ENCODE measurements at places on chromosomes 5 and 9.

- ATAC-seq, result no peak
Observed at GRCh38 chr5:149172261-149172660, 31.0 kb downstream of the ABLIM3 start.

GRCh38 chr5:113378514-113378913 lies 56.3 kb downstream of the TSSK1B start:
- ATAC-seq, result peak; percentile 52

DNA sequence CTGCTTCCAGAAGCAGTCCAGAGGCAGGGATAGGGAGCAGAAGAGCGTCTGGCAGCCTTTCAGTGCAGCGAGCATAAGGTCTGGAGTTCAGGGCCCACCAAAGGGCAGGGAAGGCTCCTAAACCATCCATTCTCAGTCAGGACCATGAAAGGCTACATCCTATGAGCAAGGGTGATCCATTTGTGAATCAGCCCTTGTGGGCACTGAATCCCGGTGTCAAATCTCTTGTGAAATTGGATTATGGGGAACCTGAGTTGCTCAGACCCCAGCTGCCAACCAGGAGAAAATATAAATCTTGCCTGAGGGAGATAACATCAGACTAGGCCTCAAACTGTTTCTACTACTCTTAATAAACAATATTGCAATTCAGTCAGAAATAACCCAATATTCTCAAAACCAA lies 204.4 kb downstream of the SYK start:
- no peak for ATAC-seq

DNA sequence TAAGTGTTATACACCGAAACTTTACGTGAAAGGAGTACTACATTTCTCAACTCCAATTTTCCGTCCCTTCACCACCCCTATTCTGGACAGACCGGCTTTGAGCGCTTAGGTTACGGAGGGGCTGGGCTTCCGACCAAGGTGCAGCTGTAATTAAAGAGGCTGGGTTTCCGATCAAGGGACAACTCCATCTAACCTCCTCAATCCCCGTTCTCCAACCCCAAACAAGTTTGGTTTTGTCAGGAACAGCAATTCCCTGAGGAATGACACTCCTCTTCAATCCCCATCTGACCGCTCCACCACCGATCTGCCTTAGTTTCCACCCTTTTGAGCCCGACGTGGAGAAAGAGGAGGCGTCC lies 577 bp downstream of the TUT7 start:
- ATAC-seq, result no peak

- no peak for ATAC-seq
Observed at GRCh38 chr5:173278172-173278571, 43.2 kb upstream of the NKX2-5 start.

GRCh38 chr5:91307048-91307447 lies 76.1 kb downstream of the ARRDC3 start:
- ATAC-seq, result no peak

GRCh38 chr5:177598477-177598876 lies 1.5 kb upstream of the B4GALT7 start:
- no peak for ATAC-seq

DNA sequence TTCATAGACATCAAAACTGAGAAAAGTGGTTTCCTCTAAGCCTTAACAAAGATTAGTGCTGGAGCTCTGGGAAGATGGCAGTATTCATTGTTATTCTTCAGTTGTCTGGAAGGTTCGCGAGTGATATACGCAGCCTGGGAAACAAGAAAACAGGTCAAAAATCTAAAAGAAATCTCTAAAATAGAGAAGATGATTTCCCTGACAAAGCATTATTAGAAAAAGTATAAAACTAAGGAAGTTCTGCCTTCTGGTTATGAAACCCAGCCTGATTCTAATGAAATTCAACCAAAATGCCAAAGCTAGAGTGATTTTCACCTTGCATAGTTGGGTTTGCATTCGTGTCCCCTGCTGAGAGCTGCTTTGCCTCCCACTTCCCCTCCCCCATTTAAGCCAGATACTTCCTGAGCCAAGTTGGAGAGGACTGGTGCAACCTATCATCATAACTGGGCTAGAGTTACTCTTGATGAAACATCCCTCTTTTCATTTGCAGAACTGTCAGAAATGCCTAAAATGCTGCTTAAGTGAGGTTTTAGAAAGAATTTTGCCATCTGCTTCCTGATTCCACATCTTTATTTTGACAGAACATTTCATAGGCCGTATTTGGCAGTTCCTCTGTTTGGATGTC lies 48.4 kb downstream of the NDFIP1 start:
- ATAC-seq, result no peak

DNA sequence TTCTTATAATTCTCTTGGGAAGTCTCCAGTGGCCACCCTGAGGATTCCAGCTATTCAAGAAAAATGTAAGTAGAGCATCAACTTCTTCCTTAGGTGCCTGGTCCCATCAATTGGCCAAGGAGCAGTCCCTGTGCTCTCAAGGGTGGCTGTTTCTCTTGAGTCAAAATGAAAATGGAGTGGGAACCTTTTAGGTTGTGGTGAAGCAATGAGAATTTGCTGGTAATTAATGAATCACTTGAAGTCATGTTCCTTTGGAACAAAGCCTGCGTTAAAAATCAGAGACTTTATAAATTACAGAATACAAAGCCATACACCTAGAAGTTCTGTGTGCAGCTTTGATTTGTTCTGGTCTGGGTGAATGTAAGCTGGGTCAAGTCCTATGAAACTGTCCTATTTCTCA lies 48.9 kb downstream of the IL31RA start:
- ATAC-seq, result no peak

- ATAC-seq, result no peak
Observed at GRCh38 chr9:131997779-131998178, 81.9 kb downstream of the MED27 start.

GRCh38 chr9:69573651-69574050 lies 98.5 kb downstream of the APBA1 start:
- no peak for ATAC-seq

DNA sequence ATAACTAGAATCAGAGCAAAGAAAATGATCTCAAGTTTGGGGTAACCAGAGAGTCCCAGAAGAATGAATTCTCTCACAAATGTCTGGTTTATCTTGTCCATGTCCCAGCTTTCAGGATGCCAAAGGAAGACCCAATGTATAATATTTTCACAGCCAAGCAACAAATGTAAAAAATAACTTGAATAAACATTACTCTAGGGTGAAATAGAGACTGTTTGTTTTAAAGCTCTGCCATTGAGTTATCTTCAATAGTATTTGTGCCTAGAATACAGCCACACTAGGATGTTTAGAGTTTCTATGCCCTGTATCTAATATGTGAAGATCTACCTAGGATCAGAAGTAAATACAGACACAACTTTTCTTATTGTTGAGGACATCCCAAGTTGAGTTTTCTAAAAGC lies at the start of gene OR13C4:
TSS of gene OR13C4 (minus strand) at position 101 of the 400 bp plus-strand sequence. CDS start at position 101, 0 bp downstream.
- ATAC-seq, result no peak

- peak; percentile 40 for ATAC-seq
Observed at GRCh38 chr5:75091597-75091996, 39.2 kb upstream of the GCNT4 start.

DNA sequence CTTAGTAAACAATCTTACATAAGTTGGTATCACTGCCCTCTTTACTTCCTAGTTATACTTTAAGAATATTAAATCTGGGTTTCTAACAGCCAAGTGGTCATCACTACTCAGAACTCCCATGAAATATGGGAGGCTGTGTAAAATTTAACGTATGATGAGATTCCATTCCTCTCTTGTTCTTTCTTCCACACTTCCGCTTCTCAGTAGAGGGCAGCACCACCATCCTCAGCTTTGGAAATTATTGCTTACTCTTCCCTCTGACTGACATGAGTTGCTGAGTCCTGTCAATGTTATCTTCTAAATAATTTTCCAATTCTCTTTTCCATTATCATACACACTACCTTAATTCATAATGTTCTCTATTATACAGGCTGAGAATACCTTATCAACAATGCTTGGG lies 194.0 kb downstream of the RFX3 start:
- no peak for ATAC-seq

- ATAC-seq, result no peak
Observed at GRCh38 chr5:156534085-156534484, 207.1 kb downstream of the SGCD start.

DNA sequence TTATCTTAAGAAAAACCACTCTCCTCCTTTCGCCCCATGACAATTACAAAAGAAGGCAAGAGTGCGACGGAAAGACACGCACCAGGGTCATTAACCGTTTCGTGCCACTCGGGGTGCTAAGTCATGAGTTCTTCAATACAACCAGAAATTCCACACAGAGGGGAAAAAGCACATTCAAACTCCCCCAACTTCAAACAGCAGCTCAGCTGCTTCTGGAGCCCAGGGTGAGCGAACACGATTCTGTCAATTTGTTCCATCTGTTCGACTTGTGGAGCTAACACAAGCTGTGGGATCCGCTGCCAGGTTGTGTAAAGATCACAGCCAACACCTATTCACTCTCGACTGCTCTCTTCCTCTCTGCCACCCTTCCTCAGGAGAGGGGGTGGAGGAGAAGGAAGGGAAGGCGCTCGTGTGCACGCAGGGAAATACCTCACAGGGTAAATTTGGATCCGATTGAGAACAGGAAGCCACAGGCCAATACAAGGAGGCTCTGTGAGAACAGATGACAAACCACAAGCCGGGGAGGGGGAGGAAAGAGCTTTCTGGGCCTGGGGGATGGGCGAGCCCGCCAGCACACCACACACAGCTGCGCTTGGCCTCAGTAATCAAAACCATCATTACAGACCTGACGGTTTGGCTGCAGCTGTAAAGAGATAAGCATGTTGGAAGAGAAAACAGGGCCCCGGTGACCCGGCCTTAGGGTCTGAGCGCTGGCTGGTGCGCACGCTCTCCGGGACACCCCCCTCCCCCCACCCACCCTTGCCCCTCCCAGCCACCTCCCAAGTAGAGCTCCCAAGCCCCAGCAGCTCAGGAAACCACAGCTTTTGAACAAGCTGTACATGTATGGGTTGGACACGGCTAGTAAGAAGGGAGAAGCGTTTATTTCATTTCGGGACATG lies 54.3 kb downstream of the PTCH1 start:
- ATAC-seq, result peak; percentile 87

DNA sequence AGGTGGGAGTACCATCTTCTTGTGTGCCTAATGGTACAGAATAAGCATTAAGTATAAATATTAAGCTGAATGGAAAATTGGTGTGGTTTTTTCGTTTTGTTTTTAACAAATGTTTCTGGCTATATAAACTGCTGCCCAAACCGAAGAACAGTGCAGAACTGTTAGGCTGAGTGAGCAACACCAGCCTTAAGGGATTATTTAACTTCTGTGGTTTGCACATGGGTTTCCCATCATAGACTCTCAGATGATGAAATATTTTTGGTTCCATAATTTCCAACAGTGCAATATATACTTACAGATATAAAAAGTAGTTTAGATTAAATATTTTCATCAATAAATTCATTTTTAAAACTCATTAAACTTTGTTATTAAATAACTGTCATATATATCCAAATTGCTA lies 16.4 kb downstream of the C5orf63 start:
- ATAC-seq, result no peak

GRCh38 chr9:21750021-21750735 lies 52.3 kb upstream of the MTAP start:
- ATAC-seq, result no peak

GRCh38 chr5:54835647-54836046 lies 149.7 kb downstream of the ESM1 start:
- no peak for ATAC-seq

GRCh38 chr5:57955511-57955910 lies 472.9 kb upstream of the ACTBL2 start:
- ATAC-seq, result no peak

GRCh38 chr5:98513380-98513779 lies 260.1 kb upstream of the RGMB start:
- peak; percentile 72 for ATAC-seq

- ATAC-seq, result no peak
Observed at GRCh38 chr9:36007852-36008251, 28.9 kb upstream of the RECK start.

Data from motor neuron (in vitro differentiated cells).